ENCODE measurements at places on chromosomes 16 and 17.
A peak's percentile ranks its signal among the peaks of the same experiment; 100 is the strongest.

DNA sequence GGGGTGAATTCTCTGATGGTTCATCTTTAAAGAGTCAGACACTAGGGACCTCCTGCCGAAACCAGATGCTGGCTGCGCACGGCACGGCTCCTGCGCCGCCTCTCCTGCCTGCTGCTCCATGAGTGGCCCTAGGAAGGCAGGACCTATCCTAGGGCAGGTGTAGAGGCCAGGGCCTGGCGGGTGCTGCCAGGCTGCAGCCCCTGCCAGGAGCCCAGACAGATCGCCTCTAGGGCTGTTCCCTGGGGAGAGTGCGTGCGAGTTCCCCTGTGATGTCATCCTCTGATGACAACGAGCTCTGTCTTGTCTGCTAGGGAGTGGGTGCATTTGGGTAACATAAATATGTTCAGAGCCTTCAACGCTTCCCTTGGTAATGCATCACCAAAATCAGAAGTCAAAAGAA, 23.9 kb downstream of the SLC38A10 start:
- H3K4me3 ChIP-seq = no peak overlapping the region
- H3K27me3 ChIP-seq = no peaks in the 10 kb centered on the region
- DNase-seq = no peak
- peaks cover 12% of the 10 kb centered on the region for H3K36me3 ChIP-seq

DNA sequence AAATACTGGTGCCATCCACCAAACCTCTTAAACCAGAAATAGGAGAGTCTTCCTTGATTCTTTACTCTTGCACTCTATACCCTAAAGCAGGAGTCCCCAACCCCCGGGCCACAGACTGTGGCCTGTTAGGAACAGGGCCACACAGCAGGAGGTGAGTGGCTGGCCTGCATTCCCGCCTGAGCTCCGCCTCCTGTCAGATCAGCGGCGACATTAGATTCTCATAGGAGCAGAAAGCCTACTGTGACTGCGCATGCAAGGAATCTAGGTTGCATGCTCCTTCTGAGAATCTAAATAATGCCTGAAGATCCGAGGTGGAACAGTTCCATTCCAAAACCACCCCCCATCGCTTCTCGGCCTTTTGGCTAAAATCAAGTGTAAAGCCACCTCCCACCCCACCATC, 30.3 kb upstream of the SRCIN1 start:
- H3K27me3 ChIP-seq = no peaks in the 10 kb centered on the region
- no peaks in the 10 kb centered on the region for H3K36me3 ChIP-seq
- no peaks in the 10 kb centered on the region for H3K4me1 ChIP-seq
- no peak overlapping the region for H3K4me3 ChIP-seq
- peak; percentile 4 for DNase-seq

DNA sequence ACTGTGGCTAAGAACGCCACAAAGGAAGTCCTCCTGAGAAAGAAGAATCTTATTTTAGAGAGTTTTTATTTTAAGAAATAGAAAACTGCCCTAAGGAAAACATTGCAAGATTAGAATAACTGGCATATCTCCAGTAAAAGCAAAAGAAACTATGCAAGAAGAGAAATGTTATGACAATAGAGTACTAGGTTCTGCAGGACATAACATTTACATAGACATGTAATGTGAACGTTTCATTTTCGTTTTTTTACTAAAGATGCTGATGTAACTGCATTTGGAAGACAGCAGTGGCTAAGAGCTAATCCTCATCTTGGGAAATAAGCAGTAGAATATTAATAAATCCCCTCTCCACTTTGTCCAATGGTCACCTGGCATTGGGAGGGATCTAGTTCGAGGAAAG, 7.8 kb upstream of the ASGR2 start:
- DNase-seq = no peak
- no peak overlapping the region for H3K4me3 ChIP-seq
- H3K36me3 ChIP-seq = no peaks in the 10 kb centered on the region

- DNase-seq = no peak
- H3K36me3 ChIP-seq = peaks cover 15% of the 10 kb centered on the region
- H3K4me1 ChIP-seq = no peaks in the 10 kb centered on the region
- no peak overlapping the region for H3K4me3 ChIP-seq
- peak overlapping the region; percentile 87 for H3K27ac ChIP-seq
- no peaks in the 10 kb centered on the region for H3K27me3 ChIP-seq
Observed at GRCh38 chr16:74903901-74904678, 80.8 kb downstream of the WDR59 start.

DNA sequence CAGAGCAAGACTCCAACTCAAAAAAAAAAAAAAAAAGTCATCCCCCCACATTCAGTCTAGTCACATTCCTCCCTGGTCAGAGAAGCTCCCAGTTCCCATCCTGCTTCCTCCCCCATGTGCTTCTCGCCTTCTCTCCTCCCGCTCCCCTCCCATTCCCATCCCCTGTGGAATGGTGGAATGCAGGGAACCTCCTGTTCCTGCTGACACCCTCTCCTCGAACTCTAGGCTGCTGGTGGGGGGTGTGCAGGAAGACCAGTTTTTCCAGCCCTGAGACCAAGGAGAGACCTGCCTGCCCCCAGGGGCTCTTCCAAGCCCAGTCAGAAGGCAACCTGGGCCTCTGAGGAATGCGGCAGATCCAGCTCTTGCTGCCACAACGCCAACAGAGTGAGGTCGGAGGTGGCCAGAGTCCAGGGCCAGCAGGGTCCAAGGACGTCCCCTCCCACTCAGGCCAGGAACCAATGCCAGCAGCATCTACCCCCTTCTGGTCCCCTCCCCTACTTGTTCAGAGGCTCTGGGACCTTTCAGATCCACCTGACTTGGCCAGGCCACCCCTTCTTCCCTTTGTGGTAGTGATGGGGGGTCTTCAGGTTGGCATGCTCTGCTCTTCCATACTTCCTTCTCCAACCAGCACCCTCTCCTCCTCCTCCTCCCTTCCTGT, 39.3 kb upstream of the TAC4 start:
- H3K27ac ChIP-seq = peak overlapping the region; percentile 68
- no peaks in the 10 kb centered on the region for H3K4me1 ChIP-seq
- H3K27me3 ChIP-seq = peaks cover 24% of the 10 kb centered on the region
- H3K4me3 ChIP-seq = no peak overlapping the region
- no peaks in the 10 kb centered on the region for H3K36me3 ChIP-seq
- DNase-seq = peak; percentile 75

DNA sequence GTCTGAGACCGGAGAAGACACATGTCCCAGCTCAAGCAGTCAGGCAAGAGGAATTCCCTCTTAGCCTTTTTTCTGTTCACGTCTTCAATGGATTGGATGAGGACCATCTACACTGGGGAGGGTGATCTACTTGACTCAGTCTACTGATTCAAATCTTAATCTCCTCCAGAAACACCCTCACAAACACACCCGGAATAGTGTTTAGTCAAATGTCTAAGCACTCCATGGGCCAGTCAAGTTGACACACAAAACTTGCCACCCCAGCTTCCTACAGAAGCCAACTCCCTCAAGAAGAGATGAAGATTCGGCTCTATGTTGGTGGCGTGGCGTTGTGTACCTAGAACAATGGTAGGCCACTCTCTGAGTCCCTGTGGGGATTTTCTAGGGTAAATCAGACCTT, 22.5 kb upstream of the NKD1 start:
- no peak for DNase-seq
- H3K27ac ChIP-seq = no peak overlapping the region
- no peak overlapping the region for H3K4me3 ChIP-seq
- H3K27me3 ChIP-seq = no peaks in the 10 kb centered on the region

GRCh38 chr17:65055708-65056638, 567 bp downstream of the GNA13 start:
- peaks cover 12% of the 10 kb centered on the region for H3K36me3 ChIP-seq
- H3K4me3 ChIP-seq = peak overlapping the region; percentile 66
- peaks cover 12% of the 10 kb centered on the region for H3K4me1 ChIP-seq
- no peaks in the 10 kb centered on the region for H3K27me3 ChIP-seq

DNA sequence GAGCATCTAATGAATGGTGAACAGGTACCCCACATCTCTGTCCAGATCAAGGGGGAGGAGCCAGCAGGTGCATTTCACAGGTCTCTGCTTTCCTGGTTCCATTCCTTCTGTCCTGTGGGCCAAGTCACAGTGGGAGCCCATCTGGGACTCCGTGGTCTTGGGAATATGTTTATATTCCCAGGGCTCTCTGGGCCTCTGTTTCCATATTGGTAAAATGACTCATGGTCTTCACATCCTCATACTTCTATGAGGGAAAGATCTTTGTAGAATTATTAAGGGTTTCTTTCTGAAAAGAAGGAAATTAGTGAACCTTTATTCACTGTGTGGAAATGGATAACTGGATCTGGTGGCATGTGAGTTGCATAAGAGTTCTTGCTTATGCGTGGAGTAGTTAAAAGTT, 6.2 kb downstream of the MYOCD start:
- no peaks in the 10 kb centered on the region for H3K36me3 ChIP-seq
- DNase-seq = no peak
- no peak overlapping the region for H3K4me3 ChIP-seq
- peaks cover 5% of the 10 kb centered on the region for H3K27me3 ChIP-seq

- no peak overlapping the region for H3K27ac ChIP-seq
- H3K36me3 ChIP-seq = no peaks in the 10 kb centered on the region
- DNase-seq = no peak
- H3K4me3 ChIP-seq = no peak overlapping the region
- peaks cover 14% of the 10 kb centered on the region for H3K4me1 ChIP-seq
Observed at GRCh38 chr17:72423286-72423589, 302.4 kb downstream of the SOX9 start.

DNA sequence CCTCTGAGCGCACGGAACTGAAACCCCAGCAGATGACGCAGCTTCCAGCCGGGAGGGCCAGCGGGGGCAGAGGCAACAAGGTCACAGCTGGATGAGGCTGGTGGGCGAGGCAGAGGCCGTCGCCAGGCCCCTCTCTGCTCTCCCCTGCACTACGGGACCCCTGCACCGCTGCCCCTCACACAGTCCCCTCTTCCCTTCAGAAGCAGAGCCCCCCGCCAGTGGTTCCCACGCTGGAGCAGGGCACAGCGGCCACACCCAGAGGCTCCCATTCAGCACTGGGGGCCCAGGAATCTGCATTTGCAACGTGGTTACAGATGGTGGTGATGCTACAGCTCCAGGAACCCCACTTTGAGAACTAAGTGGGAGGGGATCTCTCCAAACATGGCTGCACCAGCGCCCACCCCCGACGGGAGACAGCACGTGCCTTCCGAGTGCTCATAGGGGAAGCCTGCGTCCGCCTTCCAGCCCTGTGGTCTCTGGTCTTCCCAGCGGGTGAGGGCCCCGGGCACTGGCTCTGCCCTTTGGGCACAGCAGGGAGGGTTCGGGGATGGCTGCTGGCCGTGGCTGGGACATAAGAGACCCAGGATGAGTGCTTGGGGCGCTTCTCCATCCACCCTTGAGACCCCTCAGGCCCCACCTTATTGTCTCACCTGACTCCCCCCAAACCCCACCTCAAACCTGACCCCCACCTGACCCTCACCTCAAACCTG, 4.7 kb upstream of the RAB40B start:
- H3K4me1 ChIP-seq = peaks cover 14% of the 10 kb centered on the region
- no peak for DNase-seq
- H3K36me3 ChIP-seq = no peaks in the 10 kb centered on the region
- H3K27ac ChIP-seq = no peak overlapping the region
- H3K27me3 ChIP-seq = no peaks in the 10 kb centered on the region

GRCh38 chr17:49496867-49497147, 1.7 kb downstream of the NGFR start:
- peaks cover 29% of the 10 kb centered on the region for H3K27me3 ChIP-seq
- H3K4me1 ChIP-seq = peaks cover 6% of the 10 kb centered on the region
- H3K27ac ChIP-seq = no peak overlapping the region
- no peaks in the 10 kb centered on the region for H3K36me3 ChIP-seq
- no peak for DNase-seq

DNA sequence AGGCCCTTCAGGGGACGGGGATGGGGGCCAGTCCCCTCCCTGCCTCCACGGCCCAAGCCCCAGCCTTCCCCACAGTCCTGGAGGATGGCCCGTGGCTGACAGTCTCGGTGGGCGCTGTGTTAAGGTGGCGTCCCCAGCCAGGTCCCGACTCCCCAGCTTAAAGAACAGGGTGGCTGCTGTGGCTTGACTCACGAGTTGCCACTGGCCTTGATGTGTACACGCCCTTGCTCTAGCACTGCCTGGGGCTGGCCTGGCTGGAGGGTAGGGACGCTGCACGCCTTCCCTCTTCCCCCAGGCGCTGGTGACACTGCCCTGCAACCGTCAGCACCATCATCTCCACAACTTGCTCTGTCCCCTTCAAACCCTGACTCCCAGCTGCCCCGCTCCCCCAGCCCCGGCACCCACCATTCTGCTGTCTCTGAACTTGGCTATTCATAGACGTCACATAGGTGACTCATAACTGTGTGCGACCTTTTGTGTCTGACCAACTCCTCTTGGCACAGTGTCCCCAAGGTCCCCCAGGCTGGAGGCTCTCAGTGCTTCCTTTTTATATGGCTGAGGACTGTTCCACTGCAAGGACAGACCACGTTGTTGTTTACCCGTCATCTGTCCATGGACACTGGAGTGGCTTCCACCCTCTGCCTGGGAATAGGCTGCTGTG, 6.3 kb downstream of the GNPTG start:
- peaks cover 16% of the 10 kb centered on the region for H3K36me3 ChIP-seq
- H3K27me3 ChIP-seq = no peaks in the 10 kb centered on the region
- no peak overlapping the region for H3K27ac ChIP-seq
- DNase-seq = no peak
- H3K4me1 ChIP-seq = no peaks in the 10 kb centered on the region

DNA sequence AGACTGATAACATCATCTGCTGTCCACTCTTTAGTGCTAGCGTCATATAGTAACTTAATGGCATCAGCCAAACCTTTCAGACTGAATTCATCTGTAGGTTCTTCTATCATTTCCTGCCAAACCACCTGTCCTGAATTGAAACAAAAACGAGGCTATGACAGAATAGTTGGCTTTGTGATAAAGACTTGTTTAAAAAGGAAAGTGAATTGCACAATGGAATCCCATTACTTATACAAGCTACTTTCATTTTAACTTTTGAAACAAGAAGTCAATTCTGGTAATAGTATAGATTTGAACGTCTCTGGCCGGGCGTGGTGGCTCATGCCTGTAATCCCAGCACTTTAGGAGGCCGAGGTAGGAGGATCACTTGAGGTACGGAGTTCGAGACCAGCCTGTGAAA, 18.2 kb downstream of the LASP1NB start:
- no peaks in the 10 kb centered on the region for H3K4me1 ChIP-seq
- no peak for DNase-seq
- no peaks in the 10 kb centered on the region for H3K27me3 ChIP-seq
- no peak overlapping the region for H3K27ac ChIP-seq

DNA sequence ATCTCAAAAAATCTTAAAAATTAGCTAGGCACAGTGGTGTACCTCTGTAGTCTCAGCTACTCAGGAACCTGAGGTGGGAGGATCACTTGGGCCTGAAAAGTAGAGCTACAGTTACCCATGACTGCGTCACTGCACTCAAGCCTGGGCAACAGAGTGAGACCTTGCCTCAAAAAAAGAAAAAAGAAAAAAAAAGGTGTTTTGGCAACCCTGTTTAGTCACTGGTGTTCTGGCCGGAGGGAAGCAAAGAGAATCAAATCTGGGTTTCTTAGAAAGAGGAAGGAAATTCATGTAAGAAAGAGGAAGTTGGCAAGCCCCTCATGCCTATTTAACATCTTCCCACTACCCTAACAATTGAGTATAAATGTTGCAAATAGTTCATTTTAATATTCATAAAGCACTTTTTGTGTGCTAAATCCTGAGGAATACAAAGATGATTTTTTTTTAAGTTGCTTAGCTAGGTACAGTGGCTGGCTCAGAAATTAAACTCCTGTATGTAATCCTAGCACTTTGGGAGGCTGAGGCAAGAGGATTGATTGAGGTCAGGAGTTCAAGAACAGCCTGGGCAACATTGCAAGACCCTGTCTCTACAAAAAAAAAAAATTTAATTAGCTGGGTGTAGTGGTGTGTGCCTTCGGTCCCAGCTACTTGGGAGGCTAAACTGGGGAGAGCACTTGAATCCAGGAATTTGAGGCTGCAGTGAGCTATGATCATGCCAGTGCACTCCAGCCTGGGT, 6.5 kb upstream of the USP32 start:
- no peaks in the 10 kb centered on the region for H3K36me3 ChIP-seq
- H3K27me3 ChIP-seq = no peaks in the 10 kb centered on the region
- H3K27ac ChIP-seq = no peak overlapping the region
- DNase-seq = no peak
- H3K4me1 ChIP-seq = no peaks in the 10 kb centered on the region
- H3K4me3 ChIP-seq = no peak overlapping the region
